ENCODE measurements at places on chromosomes 1 and 21. TPM values are rescaled to one million over a fixed set of nuclear protein-coding genes. Genes with fewer than 3 reads are reported as not detected.
A peak's percentile ranks its signal among the peaks of the same experiment; 100 is the strongest.

- no peak for DNase-seq
These were observed 49.8 kb downstream of the DHX9 start for GRCh38 chr1:182888736-182889531.

GRCh38 chr1:208604295-208604694 is 360.1 kb upstream of the PLXNA2 start:
- DNase-seq = no peak

GRCh38 chr1:30165116-30165515 is 558.3 kb downstream of the MATN1 start:
- DNase-seq = no peak

GRCh38 chr21:33123374-33124123 is 53.6 kb downstream of the OLIG1 start:
- DNase-seq = no peak

GRCh38 chr1:158812336-158812735 is 18.8 kb upstream of the MNDA start:
- no peak for DNase-seq

DNA sequence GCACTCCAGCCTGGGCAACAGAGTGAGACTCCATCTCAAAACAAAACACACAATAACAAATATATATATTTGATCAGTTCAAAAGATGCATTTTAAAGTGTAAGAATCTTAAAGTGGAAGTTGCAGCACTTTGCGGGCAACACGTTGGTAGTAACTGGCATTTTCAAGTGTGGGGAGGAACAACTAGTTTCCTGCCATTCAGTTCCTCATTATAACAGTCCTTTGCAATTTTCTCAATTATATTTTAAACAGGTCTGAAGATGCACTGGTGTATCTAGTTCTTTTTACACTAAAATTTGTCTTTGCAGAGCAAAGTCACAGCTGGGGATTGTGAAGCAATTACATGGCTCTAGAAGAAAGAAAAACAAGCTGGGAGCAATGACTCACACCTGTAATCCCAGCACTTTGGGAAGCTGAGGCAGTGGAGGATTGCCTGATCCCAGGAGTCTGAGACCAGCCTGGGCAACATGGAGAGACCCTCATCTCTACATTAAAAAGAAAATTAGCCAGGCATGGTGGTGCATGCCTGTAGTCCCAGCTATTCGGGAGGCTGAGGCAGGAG is 25.3 kb downstream of the RRAGC start:
- no peak for DNase-seq

- DNase-seq = peak; percentile 6
These were observed 26.7 kb downstream of the CFH start for GRCh38 chr1:196678510-196678884.

DNA sequence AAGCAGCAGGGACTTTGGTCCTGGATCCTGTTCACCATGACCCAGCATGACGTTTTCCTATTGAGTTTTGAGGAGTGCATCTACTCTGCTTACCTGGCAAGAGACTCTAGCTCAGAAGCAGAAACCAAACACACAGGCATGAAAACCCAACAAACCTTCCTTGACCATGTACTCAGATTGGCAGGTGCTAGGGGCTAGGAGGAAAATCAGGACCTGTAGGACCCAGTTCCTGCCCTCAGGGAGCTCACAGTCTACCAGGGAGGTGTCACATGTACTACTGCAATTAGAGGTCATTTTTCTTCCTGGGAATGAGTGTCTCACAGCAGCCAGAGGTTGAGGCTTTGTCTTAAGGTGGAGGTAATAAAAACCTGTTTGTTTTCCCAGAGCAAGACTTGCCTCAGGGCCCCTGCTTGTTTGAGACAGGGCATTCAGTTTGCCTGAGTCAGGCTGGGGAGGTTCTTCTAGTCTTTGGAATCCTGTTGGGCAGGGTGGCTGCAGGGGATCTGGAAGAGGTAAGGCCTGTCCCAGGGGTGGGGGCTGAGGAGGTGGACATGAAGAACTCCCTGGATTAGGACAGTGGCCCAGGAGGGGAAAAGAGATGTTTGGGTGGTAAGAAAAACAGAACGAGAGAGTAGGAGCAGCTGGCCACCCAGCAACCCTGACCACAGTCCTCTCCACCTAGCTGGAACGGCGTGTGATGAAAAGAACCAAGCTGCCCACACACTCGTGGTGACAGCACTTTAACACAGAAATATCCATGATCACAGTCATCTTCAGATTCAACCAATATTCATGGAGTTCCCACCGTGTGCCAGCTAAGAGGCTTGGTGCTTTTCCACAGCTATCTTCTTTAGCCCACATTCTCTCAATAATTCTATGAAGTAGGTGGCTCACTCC is 30.8 kb downstream of the IER5 start:
- DNase-seq = peak; percentile 71

- DNase-seq = no peak
These were observed 1058.1 kb upstream of the TMPRSS15 start for GRCh38 chr21:19461481-19462205.

- DNase-seq = no peak
These were observed 210.2 kb downstream of the GREM2 start for GRCh38 chr1:240401731-240402130.

- DNase-seq = no peak
These were observed 72.0 kb upstream of the S1PR1 start for GRCh38 chr1:101164776-101165175.

DNA sequence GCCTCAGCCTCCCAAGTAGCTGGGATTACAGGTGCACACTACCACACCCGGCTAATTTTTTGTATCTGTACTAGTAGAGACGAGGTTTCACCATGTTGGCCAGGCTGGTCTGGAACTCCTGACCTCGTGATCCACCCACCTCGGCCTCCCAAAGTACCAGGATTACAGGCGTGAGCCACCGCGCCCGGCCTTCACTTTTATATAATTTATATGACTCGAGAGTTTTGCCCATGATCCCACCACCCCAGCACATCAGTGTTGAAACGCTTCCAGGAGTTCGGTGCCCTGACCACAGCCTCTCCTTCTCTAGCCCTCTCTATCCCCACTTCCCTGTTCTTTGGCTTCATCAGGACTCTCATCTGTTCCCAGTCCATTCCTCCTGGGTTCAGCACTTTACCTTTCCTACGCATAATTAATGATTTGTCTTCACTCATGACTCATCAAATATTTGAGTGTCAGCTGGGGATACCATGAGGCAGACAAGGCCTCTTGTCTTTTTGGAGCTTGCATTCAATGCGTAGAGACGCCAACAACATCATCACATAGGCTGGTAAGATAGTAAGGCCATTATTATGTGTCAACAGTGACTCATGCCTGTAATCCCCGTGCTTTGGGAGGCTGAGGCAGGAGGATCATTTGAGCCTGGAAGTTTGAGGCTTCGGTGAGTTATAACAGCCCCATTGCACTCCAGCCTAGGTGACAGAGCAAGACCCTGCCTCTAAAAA is 1.4 kb downstream of the PMF1 start:
- DNase-seq = peak; percentile 48

DNA sequence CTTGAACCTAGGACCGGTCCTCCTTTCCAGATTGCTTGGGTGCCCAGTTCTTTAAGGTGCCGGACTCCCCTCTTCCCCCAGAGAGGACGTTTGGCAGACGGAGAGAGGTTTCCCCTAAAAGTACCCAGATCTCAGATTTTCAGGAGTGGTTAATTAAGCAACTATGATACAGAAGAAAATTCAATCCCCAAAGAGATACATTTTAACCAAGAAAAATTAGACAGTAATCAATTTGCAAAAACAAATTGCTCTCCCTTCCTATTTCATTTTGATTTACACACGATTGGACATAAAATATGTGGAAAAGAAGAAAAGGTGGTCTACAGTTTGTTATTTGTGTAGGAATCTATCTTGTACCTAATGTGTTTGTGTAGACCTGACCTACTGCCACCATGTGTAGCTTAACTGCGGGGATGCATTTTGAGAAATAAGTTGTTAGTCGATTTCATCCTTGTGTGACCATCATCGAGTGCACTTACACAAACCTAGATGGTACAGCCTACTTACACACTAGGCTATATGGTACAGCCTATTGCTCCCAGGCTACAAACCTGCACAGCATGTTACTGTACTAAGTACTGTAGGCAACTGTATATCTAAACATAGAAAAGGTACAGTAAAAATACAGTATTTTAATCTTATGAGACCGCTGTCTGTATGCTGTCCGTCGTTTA is 755 bp downstream of the RPAP2 start:
- no peak for DNase-seq

- DNase-seq = no peak
These were observed 165.9 kb upstream of the CACNA1E start for GRCh38 chr1:181317261-181317930.

DNA sequence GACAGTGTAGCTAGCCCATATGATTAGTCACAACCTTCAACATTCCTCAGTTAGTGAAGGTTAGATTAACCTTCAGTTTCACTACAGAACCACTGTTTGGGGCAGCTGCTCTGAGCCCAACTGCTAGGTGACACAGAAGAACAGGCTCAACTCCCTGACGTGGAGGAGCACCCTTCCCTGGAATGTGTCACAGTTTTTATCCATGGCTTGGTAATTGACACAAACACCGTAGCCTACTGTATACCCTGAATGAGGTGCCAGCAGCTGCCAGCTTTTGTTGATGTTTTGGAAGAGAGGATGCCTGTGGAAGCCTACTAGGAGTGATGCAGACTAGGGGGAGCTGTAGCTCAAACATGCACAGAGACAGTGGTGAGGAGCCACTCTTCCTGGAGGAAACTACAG is 56.6 kb upstream of the CR2 start:
- DNase-seq = no peak

DNA sequence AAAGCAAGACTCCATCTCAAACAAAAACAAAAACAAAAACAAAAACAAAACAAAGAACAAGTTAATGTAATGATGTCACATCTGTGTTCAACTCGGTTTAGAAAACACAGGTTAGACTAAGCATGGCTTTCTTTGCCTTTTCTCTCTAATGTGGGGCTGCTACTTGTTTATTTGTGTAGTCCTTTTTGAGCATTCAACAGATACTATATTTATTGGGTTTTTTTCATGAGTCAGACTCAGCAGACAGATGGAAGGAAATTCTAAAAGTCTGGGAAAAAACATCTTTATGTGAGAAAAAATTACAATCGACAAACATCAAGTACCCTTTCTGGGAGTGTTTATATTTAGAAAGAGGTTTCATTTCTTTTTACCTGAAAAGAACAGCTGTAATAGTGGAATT is 22.3 kb upstream of the OTUD3 start:
- no peak for DNase-seq

- no peak for DNase-seq
These were observed 90.9 kb downstream of the LYPLAL1 start for GRCh38 chr1:219264561-219264960.

DNA sequence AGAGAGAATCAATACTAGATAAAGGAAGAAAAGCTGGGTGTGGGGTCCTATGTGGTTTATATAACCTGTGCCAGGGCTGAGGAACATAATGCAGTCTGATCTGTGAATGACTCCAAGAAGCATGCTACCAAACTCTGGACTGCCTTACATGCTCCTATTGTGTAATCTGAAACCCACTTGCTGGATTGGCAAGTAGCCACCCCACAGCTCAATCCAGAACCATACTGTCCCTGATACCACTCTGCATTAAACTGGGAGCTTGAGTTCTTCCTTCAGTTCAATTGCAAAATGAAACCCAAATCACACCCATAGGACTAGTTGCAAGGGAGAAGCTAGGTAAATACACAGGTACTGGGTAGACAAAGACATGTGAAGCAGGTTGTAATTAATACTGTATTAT is 115.4 kb upstream of the NEGR1 start:
- DNase-seq = peak; percentile 16

DNA sequence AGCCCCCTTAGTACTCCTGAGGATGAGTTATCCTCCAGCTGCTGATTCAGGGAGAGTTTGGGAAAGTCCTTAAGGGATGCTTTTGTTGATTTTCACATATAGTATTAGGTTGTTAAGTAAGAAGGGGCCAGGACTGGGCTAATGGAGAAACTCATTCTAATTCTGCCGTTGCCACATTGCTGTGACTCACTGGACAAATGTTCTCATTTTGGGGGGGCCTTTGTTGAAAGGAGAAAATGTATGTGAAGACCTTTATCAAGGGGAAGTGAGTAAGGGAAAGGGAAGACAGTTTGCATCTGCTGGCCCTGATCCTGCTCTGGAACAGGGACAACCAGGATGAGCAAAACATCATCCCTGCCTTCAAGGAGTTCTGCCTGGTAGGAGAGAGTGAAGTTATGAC is 123.2 kb upstream of the FGGY start:
- DNase-seq = no peak

- DNase-seq = no peak
These were observed 132.0 kb upstream of the C1orf21 start for GRCh38 chr1:184254849-184255248.

GRCh38 chr1:12244585-12244984 is 14.8 kb downstream of the VPS13D start:
- no peak for DNase-seq

DNA sequence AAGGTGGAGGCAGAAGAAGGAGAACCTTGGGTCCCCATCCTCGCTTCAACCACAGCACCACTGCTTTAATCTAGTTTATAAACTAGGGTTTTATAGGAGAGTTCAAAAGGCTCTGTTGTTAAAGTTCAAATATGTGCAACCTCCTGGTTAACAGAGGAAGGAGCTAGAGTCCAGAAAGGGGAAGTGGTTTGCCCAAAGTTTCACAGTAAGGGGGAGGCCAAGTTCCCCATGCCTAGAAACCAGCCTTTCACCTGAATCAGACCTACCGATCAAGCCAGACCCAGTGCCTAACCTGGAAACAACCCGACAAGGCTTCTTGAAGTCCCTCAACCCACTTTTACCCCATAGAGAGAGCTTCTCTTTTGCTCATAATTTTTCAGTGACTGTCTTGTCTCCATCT is 106.5 kb downstream of the PLPP3 start:
- no peak for DNase-seq

The TSPEAR gene
- not detected for total RNA-seq

The TLCD4 gene
- total RNA-seq = 52.1 TPM

The LIX1L gene
- 6.3 TPM for total RNA-seq

The S100A16 gene
- 255 TPM for total RNA-seq

The KPRP gene
- not detected for total RNA-seq

The SLC37A1 gene
- 24.9 TPM for total RNA-seq

The CLCA1 gene
- not detected for total RNA-seq

The CHIA gene
- not detected for total RNA-seq

Measured in Calu3 (cell line).